ENCODE measurements at places on chromosomes 2 and 18.

DNA sequence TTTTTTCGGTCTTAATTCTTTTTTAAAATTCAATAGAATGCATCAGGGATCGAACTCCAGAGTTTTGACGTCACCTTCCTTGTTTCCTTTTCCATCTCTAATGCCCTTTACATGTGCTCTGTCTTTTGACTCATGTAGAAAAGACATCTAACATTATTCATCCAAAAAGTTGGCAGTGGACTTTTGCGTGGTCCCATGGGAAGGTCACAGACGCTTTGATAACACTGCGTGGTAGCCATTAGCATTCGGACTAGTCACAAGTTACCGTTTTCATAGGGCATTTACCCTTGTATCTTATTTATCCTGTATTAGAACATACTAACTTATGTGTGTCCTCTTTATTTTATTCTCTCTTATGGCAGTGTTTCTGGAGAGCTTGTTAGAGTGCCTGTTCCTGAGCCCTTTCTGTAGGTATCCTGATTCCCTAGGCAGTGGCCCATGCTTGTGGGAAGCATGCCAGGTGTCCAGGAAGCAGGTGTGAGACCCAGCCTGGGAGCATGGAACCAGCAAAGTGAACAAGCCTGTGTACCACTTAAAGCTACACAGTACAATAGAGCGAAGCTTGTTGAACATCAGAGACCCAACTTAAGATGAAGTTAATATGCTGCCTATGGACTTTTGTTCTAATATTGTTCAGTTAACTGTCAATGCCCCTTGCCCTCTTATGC, 73.6 kb upstream of the RBM44 start:
- H3K36me3 ChIP-seq, result peaks cover 41% of the 10 kb centered on the region
- H3K4me3 ChIP-seq, result no peak overlapping the region
- peaks cover 35% of the 10 kb centered on the region for H3K4me1 ChIP-seq

- DNase-seq, result no peak
- H3K36me3 ChIP-seq, result no peaks in the 10 kb centered on the region
- H3K27me3 ChIP-seq, result no peaks in the 10 kb centered on the region
- no peak overlapping the region for H3K4me3 ChIP-seq
- no peaks in the 10 kb centered on the region for H3K4me1 ChIP-seq
Measured at GRCh38 chr18:57744211-57744694, 58.9 kb downstream of the ATP8B1 start.

- no peak for DNase-seq
- H3K4me1 ChIP-seq, result peaks cover 17% of the 10 kb centered on the region
- peaks cover 14% of the 10 kb centered on the region for H3K27me3 ChIP-seq
- no peak overlapping the region for H3K4me3 ChIP-seq
- no peaks in the 10 kb centered on the region for H3K36me3 ChIP-seq
Measured at GRCh38 chr2:109322111-109322510, 193.1 kb downstream of the SH3RF3 start.

DNA sequence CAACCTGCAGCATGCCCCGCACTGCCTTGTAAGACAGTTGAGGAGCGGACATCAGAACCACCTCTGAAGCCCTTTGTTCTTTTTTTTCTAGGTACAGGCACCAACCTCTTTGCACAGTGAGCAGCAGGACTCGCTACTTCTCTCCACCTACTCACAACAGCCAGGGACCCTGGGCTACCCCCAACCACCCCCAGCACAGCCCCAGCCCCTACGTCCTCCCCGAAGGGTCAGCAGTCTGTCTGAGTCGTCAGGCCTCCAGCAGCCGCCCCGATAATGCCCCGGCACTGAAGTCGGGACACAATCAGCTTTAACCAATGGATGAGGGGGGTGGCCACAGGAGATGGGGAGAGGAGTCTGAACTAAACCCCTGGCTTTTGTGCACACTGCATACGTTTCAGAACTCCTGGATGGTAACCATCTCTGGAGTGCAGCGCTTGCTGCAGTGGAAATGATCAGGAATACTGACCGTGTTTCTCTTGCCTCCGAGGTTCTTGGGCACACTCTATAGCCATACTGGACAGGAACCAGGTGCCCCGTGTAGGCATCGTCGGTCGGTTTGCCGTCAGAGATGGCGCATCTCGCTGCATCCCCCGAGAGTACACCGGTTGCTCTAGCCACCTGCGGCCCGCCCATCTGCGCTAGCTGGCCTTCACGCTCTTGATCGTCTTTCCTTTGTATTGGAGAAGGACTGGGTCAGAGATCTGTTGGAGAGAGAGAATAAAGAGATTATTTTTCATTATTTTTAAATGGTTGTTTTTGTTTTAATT, 6.6 kb upstream of the RPL31 start:
- no peak overlapping the region for H3K27ac ChIP-seq
- H3K4me1 ChIP-seq, result peaks cover 2% of the 10 kb centered on the region
- no peaks in the 10 kb centered on the region for H3K36me3 ChIP-seq

DNA sequence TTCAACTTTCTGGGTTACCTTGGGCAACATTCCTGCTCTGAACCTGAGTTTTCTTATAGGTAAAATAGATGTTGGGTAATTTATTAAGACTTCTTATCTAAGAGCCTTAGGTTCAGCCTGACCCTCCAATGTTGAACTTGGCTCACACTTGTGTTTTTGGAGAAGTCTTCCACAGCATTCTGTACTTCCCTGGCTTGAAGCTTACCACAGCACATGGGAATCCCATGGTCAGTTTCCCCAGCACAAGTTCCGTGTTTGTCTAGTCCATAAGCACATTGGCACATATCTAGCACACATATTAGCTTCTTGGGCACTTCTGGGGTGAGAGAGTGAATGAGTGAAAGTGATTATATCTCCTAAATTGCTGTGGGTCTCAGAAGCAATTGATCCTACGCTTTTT, 782.5 kb upstream of the HS6ST1 start:
- DNase-seq, result no peak
- no peak overlapping the region for H3K27ac ChIP-seq
- no peaks in the 10 kb centered on the region for H3K4me1 ChIP-seq
- H3K27me3 ChIP-seq, result peaks cover 2% of the 10 kb centered on the region
- H3K36me3 ChIP-seq, result no peaks in the 10 kb centered on the region
- no peak overlapping the region for H3K4me3 ChIP-seq

DNA sequence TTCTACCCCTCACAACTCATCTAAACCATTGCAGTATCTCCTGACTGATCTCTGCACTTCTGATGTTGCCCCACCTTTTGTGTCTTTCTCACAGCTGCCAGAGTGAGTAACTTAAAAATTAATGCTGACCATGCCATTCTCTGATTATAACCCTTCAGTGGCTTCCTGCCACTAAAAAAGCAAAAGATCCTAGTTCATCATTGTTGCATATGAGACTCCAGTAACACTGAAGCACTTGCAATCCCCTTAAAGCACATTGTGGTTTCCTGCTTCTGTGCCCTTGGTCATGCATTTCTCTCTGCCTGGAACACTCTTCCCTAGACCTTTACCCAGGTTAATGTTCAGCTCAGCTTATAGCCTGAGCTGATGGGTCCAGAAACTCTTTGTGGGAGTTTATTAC, 95.1 kb upstream of the WDSUB1 start:
- no peak overlapping the region for H3K4me3 ChIP-seq
- no peaks in the 10 kb centered on the region for H3K36me3 ChIP-seq
- no peak overlapping the region for H3K27ac ChIP-seq
- DNase-seq, result no peak
- no peaks in the 10 kb centered on the region for H3K27me3 ChIP-seq
- H3K4me1 ChIP-seq, result no peaks in the 10 kb centered on the region
